ENCODE measurements at places on chromosomes 6 and 20. TPM values are rescaled to one million over a fixed set of nuclear protein-coding genes. Genes with fewer than 3 reads are reported as not detected.

RAET1G gene
- 0.27 TPM for total RNA-seq

OR12D3 gene
- not detected for total RNA-seq

SALL4 gene
- total RNA-seq = 0.14 TPM

ALDH8A1 gene
- total RNA-seq = 0.27 TPM

RAET1E gene
- 0.43 TPM for total RNA-seq

DEFB124 gene
- not detected for total RNA-seq

KCNQ5 gene
- not detected for total RNA-seq

AVP gene
- not detected for total RNA-seq

SYCP2 gene
- total RNA-seq = 0.50 TPM

OXT gene
- not detected for total RNA-seq

PRDM13 gene
- total RNA-seq = not detected

AURKA gene
- 90.5 TPM for total RNA-seq

LINC00237 gene
- not detected for total RNA-seq

SIRPD gene
- not detected for total RNA-seq

EMILIN3 gene
- not detected for total RNA-seq

CYP21A2 gene
- total RNA-seq = not detected

GJA10 gene
- total RNA-seq = not detected

ERVFRD-1 gene
- total RNA-seq = not detected

CCN6 gene
- not detected for total RNA-seq

BPIFA1 gene
- not detected for total RNA-seq

PAX1 gene
- not detected for total RNA-seq

MAPK13 gene
- total RNA-seq = 1.9 TPM

RSPO3 gene
- 5.1 TPM for total RNA-seq

ADTRP gene
- 7.7 TPM for total RNA-seq

CYP39A1 gene
- 0.22 TPM for total RNA-seq

SLC24A3 gene
- total RNA-seq = not detected
